ENCODE measurements at places on chromosomes 1 and 21.

DNA sequence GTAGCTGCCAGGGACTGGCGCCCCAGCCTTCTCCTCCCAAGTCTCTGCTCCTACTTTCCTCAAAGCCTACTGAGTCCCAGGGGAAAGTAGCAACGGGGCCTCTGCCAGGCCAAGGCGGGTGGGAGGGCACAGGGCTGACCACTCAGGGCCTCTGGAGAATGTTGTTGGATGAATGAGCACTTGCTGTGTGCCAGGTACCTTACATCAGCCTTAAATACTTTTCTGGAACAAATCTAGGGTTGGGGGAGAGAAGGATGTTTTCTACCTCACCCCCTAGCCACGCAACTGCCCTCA is 119.3 kb upstream of the ZBTB40 start:
- DNase-seq = no peak

DNA sequence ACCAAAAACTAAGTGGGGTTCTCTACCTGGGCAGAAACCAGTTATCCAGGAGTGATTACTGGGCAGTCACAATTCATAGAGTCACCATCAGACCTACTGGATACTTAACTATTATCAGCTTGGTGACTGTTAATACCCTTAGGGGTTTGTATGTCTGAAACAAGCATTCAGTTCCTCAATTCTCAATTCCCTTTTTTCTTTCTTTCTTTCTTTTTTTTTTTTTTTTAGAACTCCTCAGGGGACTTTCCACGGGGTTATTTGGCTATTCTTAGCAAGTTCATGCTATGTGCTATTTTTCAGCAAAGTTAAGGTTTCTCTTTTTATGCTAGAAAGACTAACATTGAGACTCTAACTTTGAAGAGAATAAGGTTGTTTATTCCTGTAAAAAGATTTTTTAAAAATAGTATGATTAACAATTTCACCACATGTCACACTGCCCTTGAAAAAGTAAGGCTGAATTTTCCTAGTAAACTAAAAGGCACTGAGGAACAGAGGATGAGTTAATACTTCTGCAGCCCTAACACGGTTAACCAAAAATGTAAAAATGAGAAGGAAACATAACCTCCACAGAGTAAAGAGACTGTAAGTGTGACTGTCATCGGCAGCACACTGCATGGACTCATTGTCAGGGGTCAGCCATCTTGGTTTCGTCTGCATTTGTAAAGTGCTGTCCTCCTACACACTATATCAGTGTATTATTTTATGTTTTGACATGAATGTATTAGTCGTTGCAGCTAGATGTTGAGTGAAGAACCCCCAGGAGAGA is 310.2 kb downstream of the NTNG1 start:
- DNase-seq = no peak

GRCh38 chr1:156845055-156845952 is 13.6 kb downstream of the INSRR start:
- DNase-seq = no peak

GRCh38 chr1:215568299-215568692 is 1.2 kb downstream of the KCTD3 start:
- no peak for DNase-seq

DNA sequence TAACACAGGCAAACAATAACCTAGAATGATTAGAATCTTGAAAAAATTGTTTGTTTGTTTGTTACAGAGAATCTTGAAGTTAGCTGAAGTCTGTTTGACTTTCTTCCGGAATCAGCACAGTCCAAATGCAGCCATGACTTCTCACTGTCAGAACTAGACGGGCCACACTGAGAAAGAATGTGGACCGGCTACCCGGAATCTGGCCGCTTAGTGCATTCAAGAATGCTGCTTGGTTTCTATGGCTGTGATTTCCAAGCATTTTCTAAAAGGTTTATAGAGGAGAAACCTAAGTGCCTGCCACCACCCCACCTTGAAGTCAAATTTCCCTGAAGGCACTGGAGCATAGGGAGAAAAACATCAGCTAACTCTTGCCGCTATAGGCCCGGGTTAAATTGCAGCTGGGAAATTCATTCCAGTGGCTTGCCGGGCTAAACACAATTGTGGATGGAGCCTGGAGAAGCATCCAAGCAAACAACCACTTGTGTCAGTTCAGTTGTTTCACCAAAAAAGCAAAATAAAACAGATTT is 231.1 kb downstream of the DISC1 start:
- DNase-seq = no peak

DNA sequence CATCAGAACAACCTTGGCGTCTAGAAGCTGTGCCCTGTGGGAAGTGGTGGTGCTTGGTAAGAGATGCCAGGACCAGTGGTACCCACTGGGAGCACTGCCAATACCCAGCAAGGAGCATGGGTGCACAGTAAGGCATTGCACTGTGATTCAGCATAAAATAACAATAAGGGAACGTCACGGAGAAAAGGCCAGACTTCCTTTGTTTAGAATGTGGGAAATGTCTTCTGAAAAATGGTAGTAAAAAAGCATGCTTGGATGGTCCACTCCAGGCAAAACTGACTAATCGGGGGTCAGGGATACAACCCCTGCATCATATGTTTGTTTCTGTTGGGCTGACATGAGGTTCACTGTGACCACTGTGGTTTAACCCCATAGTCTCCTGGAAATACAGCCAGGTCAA is 14.7 kb downstream of the METTL18 start:
- DNase-seq = no peak

DNA sequence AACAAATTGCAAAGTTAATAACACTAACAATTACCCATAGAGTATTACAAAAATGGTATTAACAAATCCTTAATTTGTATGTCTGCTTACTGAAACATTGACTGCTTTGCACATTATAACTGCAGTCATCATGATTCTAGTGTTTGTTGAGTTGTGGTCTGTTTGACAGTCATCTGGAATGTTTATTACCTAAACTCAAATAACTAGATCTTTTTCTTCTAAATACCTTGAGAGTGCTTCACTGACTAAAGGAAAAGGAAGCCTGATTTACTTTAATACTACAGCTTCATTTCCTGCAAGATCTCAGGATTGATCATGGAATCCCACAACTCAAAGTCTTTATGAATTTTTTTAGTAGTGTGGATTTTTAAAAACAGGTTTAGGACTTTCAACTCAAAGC is 70.0 kb downstream of the HMCN1 start:
- DNase-seq = no peak

DNA sequence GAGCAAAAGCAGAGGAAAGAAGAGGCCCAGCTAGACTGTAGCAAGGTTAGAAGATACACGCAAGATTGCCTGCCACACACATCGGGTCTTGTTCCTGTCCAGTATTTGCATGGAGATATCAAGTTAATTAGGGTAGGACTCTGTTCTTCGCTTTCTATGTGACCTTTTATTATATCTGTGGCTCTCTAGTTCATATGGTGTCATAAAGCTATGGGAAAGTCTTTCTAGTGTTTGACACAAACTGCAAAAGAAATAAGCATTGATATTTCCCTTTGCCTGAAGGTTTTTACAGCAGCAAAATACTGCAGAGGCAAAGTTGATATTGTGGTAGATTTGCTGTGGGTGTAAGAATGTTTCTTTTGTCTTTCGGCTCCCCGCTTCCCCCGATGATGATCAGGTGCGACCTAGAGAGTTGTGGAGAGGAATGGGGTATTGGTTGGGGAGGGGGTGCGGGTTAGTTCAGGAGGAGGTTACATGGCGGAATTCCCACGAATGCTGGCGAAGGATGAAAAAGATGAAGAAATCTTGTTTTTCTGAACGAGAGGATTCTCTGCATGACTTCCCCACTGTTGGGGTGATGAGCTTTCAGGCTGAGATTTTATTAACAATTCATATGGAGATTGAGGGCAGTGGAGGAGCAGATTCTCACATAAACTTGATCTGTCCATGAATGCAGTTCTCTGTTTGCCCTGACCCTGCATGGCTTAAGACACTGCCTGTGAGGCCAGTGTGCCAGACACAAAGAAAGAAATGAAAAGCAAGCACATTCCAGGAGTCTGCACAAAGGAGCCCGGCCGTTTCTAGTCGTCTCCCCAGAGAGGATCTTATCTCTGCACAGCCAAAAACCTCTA is 550.2 kb downstream of the USP25 start:
- DNase-seq = no peak

DNA sequence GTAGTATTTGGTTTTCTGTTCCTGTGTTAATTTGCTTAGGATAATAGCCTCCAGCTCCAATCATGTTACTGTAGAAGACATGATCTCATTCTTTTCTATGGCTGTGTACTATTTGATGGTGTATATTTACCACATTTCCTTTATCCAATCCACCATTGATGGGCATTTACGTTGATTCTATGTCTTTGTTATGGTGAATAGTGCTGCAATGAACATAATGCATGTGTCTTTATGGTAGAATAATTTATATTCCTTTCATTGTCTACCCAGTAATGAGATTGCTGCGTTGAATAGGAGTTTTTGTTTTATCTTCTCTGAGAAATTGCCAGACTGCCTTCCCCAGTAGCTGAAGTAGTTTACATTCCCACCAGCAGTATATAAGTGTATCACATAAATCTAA is 538.8 kb downstream of the LRRIQ3 start:
- DNase-seq = no peak

GRCh38 chr1:247175458-247175857 is 3.6 kb upstream of the ZNF124 start:
- no peak for DNase-seq

All from SW 1271 (cell line).